ENCODE measurements at places on chromosomes 1 and 21. TPM values are rescaled to one million over a fixed set of nuclear protein-coding genes. Genes with fewer than 3 reads are reported as not detected.

Gene PLD5
- not detected for total RNA-seq

Gene BTF3L4
- total RNA-seq = 56.2 TPM

Gene CLCNKB
- 0.32 TPM for total RNA-seq

Gene KCNH1
- 6.3 TPM for total RNA-seq

Gene OPRD1
- not detected for total RNA-seq

Gene CSF3R
- 0.97 TPM for total RNA-seq

Gene E2F2
- total RNA-seq = 0.24 TPM

Gene AMPD1
- not detected for total RNA-seq

Gene FABP3
- 146 TPM for total RNA-seq

Gene RXFP4
- total RNA-seq = not detected

Gene CTSS
- 9.4 TPM for total RNA-seq

Gene MUTYH
- 12.3 TPM for total RNA-seq

Gene MPL
- not detected for total RNA-seq

Gene C1orf52
- 12.4 TPM for total RNA-seq

Gene SPRTN
- 19.5 TPM for total RNA-seq

Gene OR2L2
- not detected for total RNA-seq

Gene CHI3L1
- 2.7 TPM for total RNA-seq

Gene PLEKHA6
- total RNA-seq = 0.32 TPM

Gene UBXN10
- under 0.01 TPM for total RNA-seq

Gene CXADR
- 0.49 TPM for total RNA-seq

Gene LAMB3
- 4.5 TPM for total RNA-seq

Gene UCK2
- 123 TPM for total RNA-seq

Gene ENAH
- 89.2 TPM for total RNA-seq

Gene TRIM17
- 0.49 TPM for total RNA-seq

Gene LCE3D
- total RNA-seq = not detected

Gene RIPK4
- total RNA-seq = 0.49 TPM

Gene MFAP2
- total RNA-seq = 88.9 TPM

Gene KRTAP6-3
- total RNA-seq = not detected

Gene EDN2
- not detected for total RNA-seq

Gene KRTAP19-5
- total RNA-seq = not detected

Gene HUNK
- 1.8 TPM for total RNA-seq

Gene IL12RB2
- total RNA-seq = not detected

Gene GNG4
- under 0.01 TPM for total RNA-seq

Gene SLC35F3
- total RNA-seq = under 0.01 TPM

Gene TIE1
- total RNA-seq = not detected

Gene TMEM240
- 4.7 TPM for total RNA-seq

Gene SLAMF6
- not detected for total RNA-seq

Gene SPRR2A
- not detected for total RNA-seq

Gene CDC14A
- 4.9 TPM for total RNA-seq

Gene GPA33
- not detected for total RNA-seq

Gene HRNR
- not detected for total RNA-seq

Gene PPIAL4G
- total RNA-seq = not detected

Gene SPEN
- 28.6 TPM for total RNA-seq

Gene CRTC2
- total RNA-seq = 7.8 TPM

Gene AQP10
- total RNA-seq = not detected

Gene APOBEC4
- total RNA-seq = not detected

Gene NBPF20
- 2.3 TPM for total RNA-seq

Gene AKR7A3
- 1.1 TPM for total RNA-seq

Gene NPR1
- total RNA-seq = under 0.01 TPM

Gene HSD11B1
- total RNA-seq = not detected

Gene LRRC38
- under 0.01 TPM for total RNA-seq

Gene TMEM200B
- total RNA-seq = 28.6 TPM

Gene S100A2
- total RNA-seq = 6.8 TPM

Gene AMY2B
- 10.3 TPM for total RNA-seq

Gene CLCN6
- total RNA-seq = 28.5 TPM

Gene IL19
- not detected for total RNA-seq

Gene C8A
- not detected for total RNA-seq

Gene VAV3
- total RNA-seq = 4.2 TPM

Measured in hair follicle dermal papilla cell (primary cell).